NCI-H1048 (cell line): ENCODE measurements at places on chromosomes 7 and 10.

GRCh38 chr10:36489611-36490228 is 635.7 kb upstream of the ANKRD30A start:
- no peak for DNase-seq

GRCh38 chr10:125762692-125763648 is 12.7 kb downstream of the MMP21 start:
- no peak for DNase-seq

DNA sequence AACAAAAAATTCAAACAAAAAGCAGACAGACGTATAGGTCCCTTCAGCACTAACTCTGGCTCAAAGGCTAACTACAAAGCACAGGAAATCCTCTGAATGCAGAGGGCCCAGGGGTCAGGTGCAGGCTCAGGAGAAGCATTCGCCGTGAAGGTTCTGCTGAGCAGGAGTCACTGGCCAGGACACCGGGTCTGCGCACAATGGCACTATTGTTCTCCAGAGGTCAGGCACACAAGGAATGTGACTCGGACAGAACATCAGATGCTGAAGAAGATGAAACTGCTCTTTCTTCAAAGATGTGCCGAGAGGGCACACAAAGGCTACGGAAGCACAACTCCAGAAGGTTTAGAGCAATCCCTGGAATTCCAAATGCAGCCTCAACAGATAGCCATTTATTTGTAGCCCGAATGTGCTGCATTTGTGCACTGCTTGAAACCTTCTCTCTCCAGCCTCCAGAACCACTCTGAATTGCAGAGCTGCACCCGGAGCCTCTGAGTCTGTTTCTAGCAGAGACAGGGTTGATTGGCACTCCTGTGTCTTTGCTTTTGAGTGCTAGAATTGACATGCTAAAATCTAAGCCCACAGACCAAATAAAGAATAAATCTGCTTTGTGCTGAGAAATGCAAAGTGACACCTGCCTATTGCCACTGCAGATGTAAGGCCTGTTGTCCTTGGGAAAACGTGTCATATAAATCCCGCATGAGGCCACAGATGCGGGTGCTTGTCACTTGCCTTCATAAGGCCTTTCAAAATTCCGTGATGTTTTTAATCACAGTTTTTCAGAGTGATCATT is 85.4 kb upstream of the AFAP1L2 start:
- no peak for DNase-seq

DNA sequence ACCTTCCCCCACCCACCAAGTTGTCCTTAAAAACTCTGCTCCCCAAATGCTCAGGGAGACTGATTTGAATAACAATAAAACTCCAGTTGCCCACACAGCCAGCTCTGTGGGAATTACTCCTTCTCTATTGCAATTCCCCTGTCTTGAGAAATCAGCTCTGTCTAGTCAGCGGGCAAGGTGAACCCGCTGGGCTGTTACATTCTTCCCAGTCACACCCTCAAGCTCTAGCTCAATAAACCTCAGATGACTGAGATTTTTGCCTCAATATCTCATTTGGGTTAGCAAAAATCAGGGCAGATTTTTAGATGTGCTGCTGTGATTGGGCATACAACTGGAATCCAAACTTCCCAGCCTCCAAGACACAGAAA is 32.9 kb downstream of the SVOPL start:
- no peak for DNase-seq

GRCh38 chr10:48195803-48196202 is 78.7 kb downstream of the FRMPD2 start:
- no peak for DNase-seq

DNA sequence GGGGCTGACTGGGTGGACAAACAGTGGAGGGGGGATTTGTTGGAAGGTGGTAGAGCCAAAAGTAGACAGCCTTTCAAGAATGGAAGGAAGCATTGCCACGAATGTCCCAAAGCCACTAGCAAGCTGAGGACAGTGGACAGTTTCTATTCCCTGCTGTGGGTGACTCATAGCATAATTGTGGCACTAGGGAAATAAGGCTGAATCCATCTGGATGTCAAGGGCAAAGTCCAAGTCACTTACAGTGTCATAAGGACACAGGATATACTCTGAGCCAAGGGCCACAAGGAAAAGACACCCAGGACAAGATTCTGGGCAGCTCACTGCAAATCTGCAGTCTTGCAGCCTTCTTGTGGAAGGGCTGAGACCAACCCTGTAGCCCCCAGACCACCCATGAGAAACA is 79.7 kb downstream of the FRMPD2 start:
- DNase-seq: no peak

- DNase-seq: no peak
These were observed 139.6 kb downstream of the ADAM22 start for GRCh38 chr7:88073626-88074025.

DNA sequence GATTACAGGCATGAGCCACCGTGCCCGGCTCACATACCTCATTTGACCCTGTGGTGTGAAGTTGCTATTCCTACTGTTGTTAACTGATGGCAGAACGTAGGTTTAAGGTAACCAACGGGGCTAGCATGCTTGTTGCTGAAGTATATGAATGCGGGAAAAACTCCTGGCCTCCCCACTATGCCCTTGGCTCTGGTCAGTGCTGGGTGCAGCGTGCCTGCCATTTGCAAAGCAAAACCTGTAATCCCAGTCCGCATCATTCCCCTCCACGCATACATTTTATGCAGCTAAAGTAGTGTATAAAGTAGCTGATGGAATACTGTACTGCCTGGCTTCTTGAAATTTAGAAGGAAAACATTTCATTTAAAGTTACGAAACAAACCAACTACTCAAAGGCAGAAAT is 273.3 kb downstream of the SDK1 start:
- no peak for DNase-seq

GRCh38 chr10:34622945-34623344 is 192.2 kb downstream of the PARD3 start:
- DNase-seq: no peak

DNA sequence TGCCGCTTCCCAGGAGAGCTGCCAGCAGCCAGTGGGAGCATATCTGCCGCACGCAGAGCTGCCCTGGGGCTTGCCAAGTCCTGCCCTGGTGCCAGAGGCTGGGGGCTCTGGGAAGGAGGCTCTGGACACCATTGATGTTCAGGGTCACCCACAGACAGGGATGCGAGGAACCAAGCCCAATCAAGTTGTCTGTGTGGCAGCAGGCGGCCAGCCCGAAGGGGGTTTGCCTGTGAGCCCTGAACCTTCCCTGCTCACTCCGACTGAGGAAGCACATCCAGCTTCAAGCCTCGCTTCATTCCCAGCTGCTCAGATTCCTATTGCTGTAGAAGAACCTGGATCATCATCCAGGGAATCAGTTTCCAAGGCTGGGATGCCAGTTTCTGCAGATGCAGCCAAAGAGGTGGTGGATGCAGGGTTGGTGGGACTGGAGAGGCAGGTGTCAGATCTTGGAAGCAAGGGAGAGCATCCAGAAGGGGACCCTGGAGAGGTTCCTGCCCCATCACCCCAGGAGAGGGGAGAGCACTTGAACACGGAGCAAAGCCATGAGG is 94.6 kb downstream of the TACC2 start:
- DNase-seq: no peak

GRCh38 chr10:70970830-70971229 is 82.5 kb upstream of the PCBD1 start:
- DNase-seq: no peak

- no peak for DNase-seq
These were observed 114.9 kb upstream of the RAB11FIP2 start for GRCh38 chr10:118161461-118162246.

DNA sequence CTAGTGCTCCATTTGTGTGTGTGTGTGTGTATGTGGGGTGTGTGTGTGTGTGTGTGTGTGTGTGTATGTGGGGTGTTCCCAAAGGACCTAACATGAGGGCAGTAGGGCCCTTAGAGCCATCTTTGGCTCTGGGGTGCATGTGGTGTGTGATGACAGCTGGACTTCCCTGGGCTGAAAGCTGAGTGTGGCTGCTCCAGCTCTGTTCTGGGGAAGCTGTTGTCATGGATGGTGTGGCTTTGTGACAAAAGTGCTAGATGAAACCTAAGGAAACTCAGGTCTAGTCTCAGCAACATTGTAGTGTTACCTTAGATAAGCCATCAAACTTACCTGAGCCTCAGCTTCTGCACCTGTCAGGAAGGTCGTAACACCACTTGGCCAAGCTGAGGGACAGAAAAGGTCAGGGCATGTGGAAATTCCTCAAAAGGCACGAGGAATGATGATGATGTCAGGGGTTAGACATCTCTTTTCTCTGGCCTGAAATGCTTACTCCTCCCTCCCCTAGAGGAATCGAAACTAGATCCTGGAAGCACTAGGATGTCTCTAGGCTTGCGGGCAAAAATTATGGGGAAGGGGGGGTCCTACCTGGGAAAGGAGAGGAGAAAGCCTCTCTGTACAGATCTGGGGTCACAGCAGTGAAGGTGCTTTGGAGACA is 115.4 kb downstream of the RPS24 start:
- no peak for DNase-seq

DNA sequence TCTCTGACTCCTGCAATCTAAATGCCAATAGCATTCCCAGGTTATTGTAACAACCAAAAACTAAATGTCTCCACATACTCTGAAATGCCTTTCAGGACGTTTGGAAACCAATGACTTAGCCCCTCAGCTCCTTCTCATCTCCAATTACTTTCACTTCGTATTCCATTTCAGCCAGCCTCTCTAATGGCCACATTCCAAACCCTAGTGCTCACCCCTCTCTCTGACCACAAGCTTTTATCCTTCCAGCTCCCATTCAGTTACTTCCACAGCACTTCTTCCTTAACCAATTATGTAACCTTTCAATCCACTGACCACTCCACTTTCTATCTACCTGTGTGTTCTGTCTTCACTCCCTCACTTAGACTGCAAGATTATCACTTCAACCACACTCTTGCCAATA is 4.3 kb downstream of the NOC3L start:
- no peak for DNase-seq

GRCh38 chr10:96814264-96814663 is 17.8 kb upstream of the LCOR start:
- DNase-seq: no peak

- DNase-seq: no peak
These were observed 51.5 kb downstream of the RBM17 start for GRCh38 chr10:6140141-6140841.

GRCh38 chr10:88062798-88063472 is 199.5 kb downstream of the PTEN start:
- DNase-seq: no peak

DNA sequence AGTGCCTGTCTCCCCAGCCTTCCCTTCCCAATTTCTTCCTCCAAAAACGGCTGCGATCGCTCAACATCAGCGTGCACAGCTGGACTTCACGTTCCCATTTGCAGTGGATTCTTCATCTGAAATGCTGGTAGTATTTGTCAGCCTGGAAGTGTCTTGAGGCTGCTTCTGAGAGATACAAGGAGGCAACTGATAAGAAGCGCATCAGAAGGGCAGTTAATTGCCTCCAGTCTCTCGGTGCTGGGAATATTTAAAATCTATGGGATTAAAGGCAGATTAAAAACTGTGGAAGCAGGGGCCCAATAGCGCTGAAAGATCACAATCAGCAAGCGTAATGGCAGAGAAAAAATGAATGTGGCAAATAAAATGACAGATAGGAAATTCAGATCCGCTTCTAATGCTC is 450.0 kb downstream of the GATA3 start:
- no peak for DNase-seq

DNA sequence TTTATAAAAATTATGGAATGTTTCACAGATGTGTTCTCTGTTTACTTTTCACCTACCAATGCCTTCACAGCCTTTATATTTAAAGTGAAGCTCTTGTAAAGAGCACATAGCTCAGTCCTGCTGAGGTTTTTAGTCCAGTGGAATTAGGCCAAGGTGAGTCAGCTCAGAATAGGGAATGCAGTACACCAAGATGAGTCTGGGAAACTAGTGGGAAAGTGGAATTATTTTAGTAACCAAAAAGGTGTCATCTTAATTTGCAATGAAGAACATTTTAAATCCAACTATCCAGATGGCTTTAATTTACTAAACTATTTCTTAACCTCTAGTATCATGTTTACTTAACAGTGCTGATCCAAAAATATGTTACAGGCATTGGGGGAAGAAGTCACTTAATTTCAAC is 236.3 kb upstream of the CTBP2 start:
- no peak for DNase-seq

DNA sequence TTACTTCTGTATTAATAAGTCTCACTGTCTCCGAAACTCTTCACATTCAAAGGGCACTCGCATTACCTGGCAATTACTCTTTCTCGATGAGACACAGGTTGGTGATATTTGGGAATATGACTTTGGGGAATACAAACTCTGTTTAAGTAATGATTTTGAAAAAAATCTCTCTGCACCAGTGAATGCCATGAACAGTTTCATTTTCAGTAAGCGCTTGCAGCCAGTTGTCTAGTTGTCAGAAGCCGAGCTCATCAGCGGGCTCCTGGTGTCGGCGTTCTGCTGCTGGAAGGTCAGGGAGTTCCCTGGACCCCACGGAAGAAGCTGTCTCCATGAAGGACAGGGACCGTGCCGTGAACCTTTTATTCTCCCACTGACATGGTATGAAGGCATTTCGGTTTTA is 57.7 kb downstream of the PTPRE start:
- DNase-seq: no peak

GRCh38 chr10:124005991-124006392 is 87.4 kb downstream of the CHST15 start:
- DNase-seq: no peak

- no peak for DNase-seq
These were observed 521.5 kb downstream of the KIF20B start for GRCh38 chr10:90222939-90223338.

DNA sequence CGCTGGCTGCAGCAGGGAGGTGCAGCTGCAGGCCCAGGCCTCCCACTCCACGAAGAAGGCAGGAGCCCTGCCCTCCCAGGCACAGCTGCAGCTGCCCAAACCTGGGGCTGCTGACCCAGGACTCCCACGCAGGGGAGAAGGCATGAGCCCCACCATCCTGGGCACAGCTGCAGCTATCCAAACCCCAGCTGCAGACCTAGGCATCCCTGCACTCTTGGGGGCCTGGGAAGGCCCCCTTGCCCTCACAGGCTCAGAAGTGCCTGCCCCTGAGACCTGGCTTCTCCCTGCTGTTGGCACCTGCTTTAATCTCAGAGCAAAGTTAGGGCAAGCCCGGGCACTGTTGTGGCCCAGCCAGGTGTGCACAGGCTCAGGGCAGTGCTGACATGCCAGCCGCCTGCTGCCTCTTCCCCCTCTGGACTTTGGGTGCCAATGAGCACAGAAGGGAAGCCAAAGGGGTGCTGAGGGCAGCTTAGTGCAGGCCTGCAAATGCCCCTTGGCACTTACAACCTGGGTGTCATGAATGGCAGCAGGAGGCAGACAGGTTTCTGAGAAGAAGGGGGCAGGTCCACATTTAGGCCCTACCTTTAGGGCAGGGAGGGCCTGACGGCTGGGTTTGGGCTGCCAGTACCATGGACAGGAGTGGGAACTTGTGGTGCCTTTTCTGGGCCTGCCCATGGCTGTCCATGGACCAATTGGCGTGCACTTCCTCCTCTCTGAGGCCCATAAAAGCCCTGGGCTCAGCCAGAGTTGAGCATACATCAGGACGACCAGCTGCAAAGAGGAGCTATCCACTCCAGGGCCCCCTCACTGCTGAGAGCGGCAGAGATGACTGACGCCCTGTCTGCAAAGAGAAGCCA is 31.1 kb downstream of the CRTAC1 start:
- no peak for DNase-seq

- no peak for DNase-seq
These were observed 167.7 kb upstream of the TCF7L2 start for GRCh38 chr10:112782200-112782907.
